ENCODE measurements at places on chromosomes 1 and 21. TPM values are rescaled to one million over a fixed set of nuclear protein-coding genes. Genes with fewer than 3 reads are reported as not detected.

Gene OR10Z1
- total RNA-seq = not detected

Gene SLC2A5
- not detected for total RNA-seq

Gene ZNF281
- total RNA-seq = 17.4 TPM

Gene USP24
- total RNA-seq = 19.7 TPM

Gene USP33
- 41.1 TPM for total RNA-seq

Gene FCRL6
- total RNA-seq = not detected

Gene RLF
- total RNA-seq = 12.1 TPM

Data from epithelial cell of proximal tubule (primary cell).